ENCODE measurements at places on chromosomes 1 and 21. TPM values are rescaled to one million over a fixed set of nuclear protein-coding genes. Genes with fewer than 3 reads are reported as not detected.

OLFML2B gene
- total RNA-seq = 1.0 TPM

LCE1B gene
- not detected for total RNA-seq

PSMB2 gene
- 105 TPM for total RNA-seq

CDC42BPA gene
- total RNA-seq = 10.6 TPM

GBP7 gene
- not detected for total RNA-seq

COL11A1 gene
- 3.0 TPM for total RNA-seq

ARHGEF16 gene
- 6.0 TPM for total RNA-seq

UTS2 gene
- total RNA-seq = not detected

NPPB gene
- total RNA-seq = not detected

DDR2 gene
- total RNA-seq = 0.68 TPM

OR10J1 gene
- not detected for total RNA-seq

CR2 gene
- not detected for total RNA-seq

TEX38 gene
- total RNA-seq = not detected

TAF13 gene
- 25.5 TPM for total RNA-seq

LDLRAD1 gene
- not detected for total RNA-seq

SIKE1 gene
- total RNA-seq = 15.2 TPM

WNT9A gene
- 6.0 TPM for total RNA-seq

RPE65 gene
- total RNA-seq = not detected

RORC gene
- total RNA-seq = not detected

LCE2C gene
- total RNA-seq = not detected

PDE9A gene
- total RNA-seq = 1.1 TPM

PRKAA2 gene
- 2.8 TPM for total RNA-seq

SPATA17 gene
- total RNA-seq = 2.0 TPM

ZYG11A gene
- total RNA-seq = 2.9 TPM

TP73 gene
- 0.59 TPM for total RNA-seq

WNT3A gene
- 0.08 TPM for total RNA-seq

IL23R gene
- total RNA-seq = not detected

RIMKLA gene
- total RNA-seq = 0.50 TPM

C1orf116 gene
- 5.8 TPM for total RNA-seq

DIPK1A gene
- total RNA-seq = 8.8 TPM

LRRN2 gene
- total RNA-seq = 16.9 TPM

SPATA21 gene
- not detected for total RNA-seq

C1QB gene
- total RNA-seq = not detected

MAP3K21 gene
- total RNA-seq = 11.3 TPM

SELENBP1 gene
- 6.9 TPM for total RNA-seq

GORAB gene
- total RNA-seq = 6.5 TPM

RHD gene
- total RNA-seq = not detected

LCE3C gene
- not detected for total RNA-seq

SYCP1 gene
- not detected for total RNA-seq

LCE2B gene
- total RNA-seq = not detected

CFHR2 gene
- total RNA-seq = not detected

TCP10L gene
- 0.70 TPM for total RNA-seq

FAM131C gene
- 20.2 TPM for total RNA-seq

C8A gene
- total RNA-seq = not detected

USP1 gene
- 32.3 TPM for total RNA-seq

HHAT gene
- total RNA-seq = 2.1 TPM

CD52 gene
- total RNA-seq = not detected

PLXNA2 gene
- 0.90 TPM for total RNA-seq

SLAMF6 gene
- not detected for total RNA-seq

RNPEP gene
- 90.5 TPM for total RNA-seq

ILDR2 gene
- not detected for total RNA-seq

RABGGTB gene
- 65.8 TPM for total RNA-seq
